ENCODE measurements at places on chromosomes 5 and 9.
A peak's percentile ranks its signal among the peaks of the same experiment; 100 is the strongest.

DNA sequence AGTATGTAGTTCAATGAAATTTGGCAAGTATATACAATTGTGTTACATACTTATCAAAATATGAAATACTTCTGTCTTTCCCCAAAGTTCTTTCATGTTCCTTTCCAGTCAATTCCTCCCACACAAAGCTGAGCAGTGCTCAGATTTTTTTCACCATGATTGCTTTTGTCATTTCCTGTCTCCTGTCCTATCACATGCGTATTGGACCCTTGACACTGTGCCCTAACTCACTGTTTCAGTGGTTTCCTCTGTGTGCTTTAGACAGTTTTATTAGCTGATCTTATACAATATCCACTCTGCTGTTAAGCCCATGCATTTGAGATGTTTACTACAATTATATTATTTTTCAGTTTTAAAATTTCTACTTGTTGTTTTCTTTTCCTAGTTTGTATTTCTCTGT, 463.6 kb upstream of the MEF2C start:
- DNase-seq = no peak

DNA sequence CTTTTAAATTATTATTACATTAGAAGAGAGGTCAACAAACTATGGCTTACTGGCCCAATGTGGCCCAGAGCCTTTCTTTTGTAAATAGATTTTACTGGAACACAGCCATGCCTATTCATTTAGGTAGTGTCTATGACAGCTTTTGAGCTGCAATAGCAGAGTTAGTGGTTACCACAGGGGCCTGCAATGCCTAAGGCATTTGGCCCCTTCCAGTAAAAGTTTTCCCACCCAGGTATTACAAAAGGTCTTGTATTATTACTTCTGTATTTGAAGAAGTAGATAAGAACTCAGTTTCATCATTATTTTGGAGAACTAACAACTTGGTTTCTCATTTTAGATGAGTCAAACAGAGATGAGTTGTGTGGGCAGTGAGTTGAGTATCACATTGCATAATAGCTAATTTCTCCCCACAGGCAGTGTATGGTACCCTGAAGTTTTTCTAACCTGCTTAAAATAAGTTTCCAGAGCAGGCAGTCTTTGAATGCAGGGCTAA, 9.5 kb downstream of the MTRR start:
- peak; percentile 17 for DNase-seq

GRCh38 chr9:134562146-134562849, 79.3 kb upstream of the COL5A1 start:
- DNase-seq = no peak

DNA sequence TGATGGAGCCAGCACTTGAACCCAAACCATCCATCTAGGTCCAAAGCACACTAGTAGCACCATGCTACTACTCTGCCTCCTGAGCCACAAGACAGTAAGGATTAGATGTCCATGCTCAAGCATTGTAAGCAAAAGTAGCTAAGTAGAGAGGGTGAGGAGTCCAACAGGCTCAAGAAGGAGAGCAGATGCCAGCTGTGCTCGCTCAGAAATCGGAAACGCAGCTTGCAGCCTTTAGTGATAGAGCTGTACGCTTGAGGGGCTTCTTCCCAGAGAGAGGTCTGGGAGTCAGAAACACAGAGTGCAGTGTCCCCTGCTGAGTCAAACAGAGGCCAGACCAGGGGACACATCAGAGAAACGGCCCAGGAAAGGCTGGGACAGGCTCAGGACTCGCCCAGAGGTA, 32.7 kb upstream of the GABRP start:
- DNase-seq = no peak

DNA sequence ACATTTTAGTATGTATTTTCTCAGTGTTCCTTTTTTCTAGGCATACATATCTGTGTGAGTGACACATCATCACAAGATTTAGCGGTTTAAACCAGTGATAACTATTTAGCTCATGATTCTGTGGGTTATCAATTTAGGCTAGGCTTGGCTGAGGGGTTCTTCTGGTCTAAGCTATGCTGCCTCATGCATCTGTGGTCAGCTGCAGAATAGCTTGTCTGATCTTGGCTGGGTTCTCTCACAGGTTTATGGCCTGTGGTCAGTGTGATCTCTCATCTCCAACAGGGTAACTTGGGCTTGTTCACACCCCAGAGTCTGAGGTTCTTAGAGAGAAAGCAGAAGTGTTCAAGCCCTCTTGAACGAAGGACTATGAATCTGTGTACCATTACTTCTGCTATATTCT, 363.3 kb downstream of the KDM4C start:
- no peak for DNase-seq

- no peak for DNase-seq
Observed at GRCh38 chr9:86389628-86390027, 35.4 kb upstream of the TUT7 start.

DNA sequence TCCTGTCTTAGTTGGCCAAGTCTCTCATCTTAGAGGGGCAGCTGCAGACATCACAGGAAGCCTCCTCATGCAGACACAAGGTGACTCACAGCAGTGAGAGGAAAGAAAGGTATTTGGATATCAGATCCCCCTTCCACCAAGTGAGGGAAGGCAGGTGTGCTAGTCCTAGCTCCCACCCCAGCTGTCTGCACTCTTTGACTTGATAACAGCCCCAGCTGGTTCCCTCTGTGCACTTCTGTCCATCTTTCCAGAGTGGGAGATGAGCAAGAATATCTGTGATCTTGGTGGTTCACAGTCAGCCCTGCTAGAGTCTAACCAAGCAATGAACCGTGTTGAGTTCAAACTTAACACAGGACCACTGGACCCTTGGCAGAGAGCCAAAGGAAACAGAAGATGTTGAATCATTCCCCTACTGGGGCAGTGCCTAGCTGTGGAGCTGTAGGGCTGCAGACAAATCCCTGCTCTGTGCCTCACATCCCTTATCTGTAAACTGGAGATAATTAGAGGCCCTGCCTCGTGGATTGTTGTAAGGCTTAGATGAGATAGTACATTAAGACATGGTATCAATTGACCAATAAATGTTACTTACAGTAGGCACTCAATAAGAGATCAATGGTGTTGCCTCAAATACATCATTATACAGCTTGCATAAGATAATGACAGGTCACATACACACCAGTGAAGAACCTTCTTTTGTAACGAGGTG, 39.1 kb downstream of the SH3RF2 start:
- no peak for DNase-seq

DNA sequence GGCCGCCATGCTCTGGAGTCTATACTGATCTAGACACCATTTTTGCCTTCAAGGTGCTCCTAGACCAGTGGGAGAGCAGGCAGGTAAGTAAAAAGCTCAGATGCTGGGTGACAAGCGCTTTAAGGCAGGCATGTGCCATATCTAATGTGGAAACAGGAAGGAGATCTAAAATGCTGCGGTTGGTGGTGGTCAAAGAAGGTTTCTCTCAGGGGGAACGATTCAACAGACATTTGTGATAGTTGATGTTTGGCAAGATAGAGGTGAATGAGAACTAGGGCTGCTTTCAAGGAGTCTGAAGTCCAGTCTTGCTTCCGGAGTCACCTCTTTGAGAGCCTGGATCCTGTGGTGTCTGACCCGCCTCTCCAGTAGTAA, 146.2 kb upstream of the KLF4 start:
- no peak for DNase-seq

GRCh38 chr5:137572042-137572695, 73.0 kb upstream of the SPOCK1 start:
- DNase-seq = no peak

GRCh38 chr5:14734396-14734795, 69.9 kb downstream of the OTULIN start:
- DNase-seq = no peak

DNA sequence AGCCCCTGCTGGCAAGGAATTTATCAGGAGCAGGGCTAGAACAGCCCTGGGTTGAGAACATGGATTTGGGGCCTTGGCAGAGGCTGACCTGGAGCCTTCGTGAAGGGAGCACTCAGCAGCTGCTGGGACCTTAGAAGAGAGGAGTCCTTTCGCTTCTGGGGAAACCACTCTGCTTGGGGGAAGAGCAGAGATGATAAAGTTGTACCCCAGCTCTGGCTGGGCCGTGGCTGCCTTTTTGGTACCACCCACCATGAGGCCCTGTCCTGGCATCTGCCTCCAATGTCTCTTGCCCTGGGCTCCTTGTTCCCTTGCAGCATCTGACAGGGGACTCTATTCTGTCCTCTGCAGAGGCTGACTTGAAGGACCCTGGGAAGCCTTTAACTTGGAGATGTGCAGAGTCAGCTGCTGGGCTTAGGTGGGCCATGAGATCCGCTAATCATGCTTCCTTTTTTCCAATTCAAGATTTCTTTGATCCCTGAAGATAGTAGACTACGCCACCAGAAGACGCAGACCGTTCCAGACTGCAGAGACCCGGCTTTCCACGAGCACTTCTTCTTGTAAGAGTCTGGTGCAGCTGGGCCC, 20.2 kb downstream of the RGS3 start:
- DNase-seq = no peak

GRCh38 chr5:31806561-31806960, 167.6 kb downstream of the PDZD2 start:
- no peak for DNase-seq

DNA sequence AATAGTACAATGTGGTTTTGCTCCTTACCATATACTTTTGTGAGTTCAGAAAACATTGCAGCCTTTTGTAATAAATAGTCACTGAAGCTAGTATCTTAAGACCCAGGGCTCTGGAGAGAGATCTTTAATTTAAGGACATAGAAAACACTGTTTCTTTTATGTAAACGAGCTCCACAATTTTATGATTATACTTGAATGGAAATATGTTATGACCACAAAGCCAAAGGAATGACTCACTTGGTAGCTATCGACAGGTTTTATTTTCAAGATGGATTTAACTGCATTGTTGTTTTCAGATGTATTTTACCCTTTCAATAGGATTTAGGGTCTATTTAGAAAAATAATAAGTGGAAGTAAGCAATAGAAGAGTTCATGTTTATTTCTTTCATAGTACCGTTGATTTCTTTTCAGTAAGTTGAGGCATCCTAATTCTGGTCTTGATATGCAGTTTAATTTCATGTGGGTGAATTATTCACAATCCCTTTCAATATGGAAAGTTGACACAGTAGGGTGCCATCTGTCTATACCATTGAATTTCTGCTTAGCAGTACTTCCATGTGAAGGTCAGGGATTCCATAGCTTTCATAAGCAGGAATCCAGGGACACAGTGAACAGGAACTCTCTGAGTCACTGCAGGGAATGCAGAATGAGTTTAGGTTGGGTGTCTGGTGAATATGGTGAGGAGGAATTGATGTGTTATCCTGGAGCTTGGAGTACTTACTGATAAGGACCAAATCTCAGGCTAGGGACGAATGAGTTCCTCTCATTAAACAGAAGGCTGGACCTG, 157.6 kb downstream of the CD180 start:
- DNase-seq = no peak

- DNase-seq = no peak
Observed at GRCh38 chr5:35830587-35830986, 26.1 kb upstream of the IL7R start.

GRCh38 chr9:36316611-36317317, 58.5 kb upstream of the GNE start:
- DNase-seq = no peak

DNA sequence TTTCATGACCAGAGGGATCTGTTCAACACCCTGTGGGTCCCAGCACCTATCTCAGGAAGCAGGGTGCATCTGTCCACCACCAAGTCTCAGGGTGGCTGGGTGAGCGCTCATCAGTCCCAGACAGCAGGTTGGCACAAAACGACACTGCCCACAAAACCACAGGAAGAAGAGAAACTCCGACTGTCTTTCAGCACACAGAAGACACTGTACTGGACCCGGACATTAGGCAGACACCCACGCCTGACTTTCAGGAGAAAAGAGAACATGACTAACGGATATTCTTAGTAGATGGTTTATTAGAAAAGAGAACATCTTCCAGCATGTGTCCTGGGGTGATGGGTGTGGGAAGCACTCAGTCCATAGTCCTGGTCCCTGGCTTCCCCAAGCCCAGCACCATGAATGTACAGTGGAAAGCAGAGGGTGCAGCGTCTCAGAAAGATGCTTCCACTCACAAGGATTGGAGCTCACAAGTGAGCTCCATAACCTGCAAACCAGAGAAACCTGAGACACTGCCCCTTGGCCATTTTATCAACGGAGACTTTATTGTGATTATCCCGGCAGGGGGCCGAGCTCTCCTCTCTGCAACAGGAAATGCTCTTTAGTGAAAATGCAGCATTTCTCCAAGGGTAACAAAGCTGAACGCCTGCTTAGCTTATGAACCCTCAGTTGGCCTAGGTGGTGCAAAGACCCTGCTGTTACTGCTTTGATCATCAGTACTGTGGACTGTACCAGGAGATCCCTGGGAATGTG, 35.8 kb upstream of the LCP2 start:
- peak; percentile 40 for DNase-seq

GRCh38 chr5:56281489-56282165, 48.5 kb upstream of the ANKRD55 start:
- no peak for DNase-seq

DNA sequence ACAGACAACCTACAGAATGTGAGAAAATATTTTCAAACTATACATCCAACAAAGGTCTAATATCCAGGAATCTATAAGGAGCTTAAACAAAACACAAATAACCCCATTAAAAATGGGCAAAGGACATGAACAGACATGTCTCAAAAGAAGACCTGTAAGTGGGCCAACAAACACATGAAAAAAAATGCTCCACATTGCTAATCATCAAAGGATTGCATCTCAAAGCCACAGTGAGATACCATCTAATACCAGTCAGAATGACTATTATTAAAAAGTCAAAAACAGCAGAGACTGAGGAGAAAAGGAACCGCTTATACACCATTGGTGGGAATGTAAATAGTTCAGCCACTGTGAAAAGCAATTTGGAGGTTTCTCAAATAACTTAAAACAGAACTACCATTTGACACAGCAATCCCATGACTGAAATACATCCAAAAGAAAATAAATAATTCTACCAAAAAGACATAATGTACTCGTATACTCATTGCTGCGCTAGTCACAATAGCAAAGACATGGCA, 39.1 kb upstream of the C5orf63 start:
- no peak for DNase-seq

DNA sequence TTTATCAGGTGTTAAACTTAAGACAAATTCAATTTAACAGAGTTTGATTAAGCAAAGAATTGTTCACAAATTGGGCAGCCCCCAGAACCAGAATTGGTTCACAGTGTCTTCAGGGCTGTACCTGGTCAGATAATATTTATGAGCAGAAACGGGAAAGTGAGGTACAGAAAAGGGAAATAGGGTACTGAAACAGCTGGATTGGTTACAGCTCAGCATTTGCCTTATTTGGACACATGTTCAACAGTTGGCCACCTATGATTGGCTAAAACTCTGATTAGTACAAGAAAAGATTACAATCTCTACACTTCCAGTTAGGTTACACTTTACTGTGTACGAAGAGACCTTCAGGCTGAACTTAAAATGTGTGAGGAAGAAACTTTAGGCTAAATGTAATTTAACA, 18.7 kb downstream of the LRRC70 start:
- no peak for DNase-seq

- no peak for DNase-seq
Observed at GRCh38 chr5:159050316-159051143, 49.2 kb downstream of the EBF1 start.

GRCh38 chr5:61082516-61083280, 79.6 kb downstream of the SMIM15 start:
- no peak for DNase-seq

- no peak for DNase-seq
Observed at GRCh38 chr9:91789941-91790340, 160.1 kb downstream of the ROR2 start.
